ENCODE measurements at places on chromosomes 5 and 9. TPM values are rescaled to one million over a fixed set of nuclear protein-coding genes. Genes with fewer than 3 reads are reported as not detected.
A peak's percentile ranks its signal among the peaks of the same experiment; 100 is the strongest.

The ABCA1 gene
- 79.7 TPM for total RNA-seq

The TMEM171 gene
- total RNA-seq = not detected

The TSSK1B gene
- not detected for total RNA-seq

GRCh38 chr5:6321078-6321477 is 57.3 kb downstream of the MED10 start:
- H3K27ac ChIP-seq = no peak overlapping the region
- H3K36me3 ChIP-seq = no peaks in the 10 kb centered on the region
- H3K27me3 ChIP-seq = no peaks in the 10 kb centered on the region
- no peak for DNase-seq

GRCh38 chr5:158739951-158740757 is 359.6 kb downstream of the EBF1 start:
- H3K4me1 ChIP-seq = peaks cover 36% of the 10 kb centered on the region
- DNase-seq = no peak
- H3K4me3 ChIP-seq = no peak overlapping the region

DNA sequence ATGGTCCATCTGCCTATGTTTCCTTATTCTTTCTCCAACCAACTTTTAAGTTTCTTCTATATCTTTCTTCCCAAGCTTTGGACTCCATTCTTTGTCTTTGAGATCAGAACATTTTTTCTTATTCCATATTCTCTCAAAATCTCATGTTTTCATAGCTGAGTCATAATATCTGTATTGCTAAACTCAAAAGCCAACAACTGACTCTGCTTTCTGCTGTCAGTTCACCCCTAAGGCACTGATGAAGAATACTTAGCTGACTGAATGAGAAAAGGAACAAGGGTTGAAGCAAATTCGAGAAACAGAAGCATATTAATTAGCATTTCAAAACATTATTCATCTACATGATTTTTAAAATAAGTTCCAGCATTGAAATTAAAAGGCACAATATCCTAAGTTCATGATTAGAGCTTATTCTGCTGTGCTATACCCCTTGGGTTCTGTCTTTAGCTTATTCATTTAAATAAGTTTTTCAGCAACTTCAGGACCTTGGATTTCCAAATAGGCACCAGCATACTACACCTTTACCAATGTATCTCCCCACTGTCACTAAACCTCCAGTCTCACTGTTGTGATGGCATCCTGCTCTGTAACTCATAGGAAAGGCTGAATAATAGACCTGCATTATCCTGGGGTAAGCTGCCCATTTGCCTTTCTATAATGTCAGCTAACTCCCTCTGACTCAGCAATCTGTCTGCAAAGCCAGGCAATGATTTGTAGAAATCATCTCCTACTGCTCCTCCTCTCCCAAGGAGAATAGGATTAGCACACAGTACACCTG is 49.9 kb upstream of the C5orf46 start:
- no peaks in the 10 kb centered on the region for H3K36me3 ChIP-seq
- no peak overlapping the region for H3K4me3 ChIP-seq
- DNase-seq = no peak
- no peak overlapping the region for H3K27ac ChIP-seq
- no peaks in the 10 kb centered on the region for H3K27me3 ChIP-seq

GRCh38 chr9:32550150-32550561 is 2.0 kb upstream of the SMIM27 start:
- peak overlapping the region; percentile 93 for H3K27ac ChIP-seq
- H3K36me3 ChIP-seq = no peaks in the 10 kb centered on the region
- peak overlapping the region; percentile 94 for H3K4me3 ChIP-seq
- no peaks in the 10 kb centered on the region for H3K27me3 ChIP-seq
- H3K4me1 ChIP-seq = peaks cover 18% of the 10 kb centered on the region

DNA sequence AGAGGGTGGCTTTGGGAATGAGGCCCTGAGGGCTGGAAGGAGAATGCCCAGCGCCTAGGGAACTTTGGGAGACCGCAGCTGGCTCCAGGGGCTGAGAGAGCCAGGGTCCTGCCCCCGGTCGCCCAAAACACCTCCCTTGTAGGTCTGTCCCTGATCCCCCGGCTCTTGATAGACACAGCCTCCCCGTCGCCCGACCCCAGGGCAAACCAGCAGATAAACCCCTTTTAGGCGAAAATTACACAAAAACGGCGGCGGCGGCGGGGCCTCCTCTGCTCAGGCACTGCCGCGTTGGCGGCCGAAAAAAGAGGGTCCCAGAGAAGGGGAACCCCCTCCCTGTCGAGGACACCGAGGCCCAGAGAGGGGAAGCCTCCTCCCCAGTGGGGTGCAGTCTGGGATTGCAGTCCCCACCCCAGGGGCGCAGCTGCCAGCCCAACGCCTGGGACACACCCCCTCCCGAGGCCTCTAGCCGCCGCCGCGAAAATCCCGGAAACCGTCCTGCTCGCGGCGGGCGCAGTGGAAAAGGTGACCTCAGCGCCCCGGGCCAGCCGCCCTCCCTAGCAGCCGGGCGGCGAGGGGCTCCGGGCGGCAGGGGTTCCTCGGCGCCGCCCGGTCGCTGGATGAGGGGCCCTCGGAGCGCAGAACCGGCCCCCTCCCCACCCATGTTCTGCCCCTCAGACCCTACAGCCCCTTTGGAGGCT is 3.1 kb upstream of the BARX1 start:
- H3K27ac ChIP-seq = peak overlapping the region; percentile 17
- H3K36me3 ChIP-seq = no peaks in the 10 kb centered on the region
- DNase-seq = no peak

DNA sequence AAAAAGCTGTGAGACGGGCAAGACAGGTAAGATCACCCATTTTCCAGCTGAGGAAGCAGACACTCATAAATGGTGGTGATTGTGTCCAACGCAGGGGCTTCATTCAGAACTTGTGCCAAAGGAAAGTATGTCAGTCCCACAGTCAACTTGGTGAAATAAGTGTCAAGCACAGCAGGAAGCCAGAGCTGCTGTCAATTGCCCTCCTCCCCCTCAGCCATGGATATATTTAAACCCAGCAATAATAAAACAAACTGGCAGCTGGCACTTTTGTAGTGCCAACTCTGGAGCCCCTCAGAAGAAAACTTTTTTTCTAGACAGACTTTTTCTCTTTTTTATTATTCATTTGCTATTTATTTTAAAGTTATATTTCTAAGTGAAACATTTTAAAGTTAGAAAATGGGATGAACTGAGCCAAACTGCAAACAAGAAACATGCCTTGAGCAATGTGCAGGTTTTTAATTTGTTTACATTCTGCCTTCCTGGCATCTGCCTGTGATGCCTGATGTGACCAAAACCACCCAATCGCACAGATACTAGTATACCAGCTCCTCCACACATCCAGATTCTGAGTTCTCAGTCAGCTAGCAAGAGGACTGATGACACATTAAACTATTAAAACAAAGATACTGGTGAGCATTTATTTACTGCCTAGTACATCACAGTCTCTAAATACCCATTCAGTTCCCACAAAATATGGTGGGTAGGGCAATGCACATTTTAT is 17.0 kb downstream of the DMAC1 start:
- H3K27ac ChIP-seq = no peak overlapping the region
- H3K27me3 ChIP-seq = no peaks in the 10 kb centered on the region
- no peak for DNase-seq
- no peaks in the 10 kb centered on the region for H3K4me1 ChIP-seq
- no peaks in the 10 kb centered on the region for H3K36me3 ChIP-seq

GRCh38 chr9:69145144-69145715 is 28.8 kb upstream of the TJP2 start:
- peaks cover 24% of the 10 kb centered on the region for H3K4me1 ChIP-seq
- no peak overlapping the region for H3K27ac ChIP-seq
- no peak overlapping the region for H3K4me3 ChIP-seq
- H3K36me3 ChIP-seq = no peaks in the 10 kb centered on the region
- DNase-seq = no peak

GRCh38 chr5:27010646-27011045 is 27.7 kb downstream of the CDH9 start:
- H3K27ac ChIP-seq = no peak overlapping the region
- no peaks in the 10 kb centered on the region for H3K27me3 ChIP-seq
- no peaks in the 10 kb centered on the region for H3K4me1 ChIP-seq
- DNase-seq = no peak
- H3K36me3 ChIP-seq = no peaks in the 10 kb centered on the region

- H3K36me3 ChIP-seq = no peaks in the 10 kb centered on the region
- DNase-seq = no peak
- peaks cover 2% of the 10 kb centered on the region for H3K4me1 ChIP-seq
- H3K27me3 ChIP-seq = no peaks in the 10 kb centered on the region
- H3K27ac ChIP-seq = no peak overlapping the region
- no peak overlapping the region for H3K4me3 ChIP-seq
These were observed 333.7 kb downstream of the ELAVL2 start for GRCh38 chr9:23492126-23493002.

GRCh38 chr9:68931821-68932220 is 82.1 kb downstream of the PRKACG start:
- no peak for DNase-seq
- H3K4me3 ChIP-seq = no peak overlapping the region
- no peaks in the 10 kb centered on the region for H3K36me3 ChIP-seq
- H3K4me1 ChIP-seq = no peaks in the 10 kb centered on the region
- H3K27me3 ChIP-seq = no peaks in the 10 kb centered on the region

DNA sequence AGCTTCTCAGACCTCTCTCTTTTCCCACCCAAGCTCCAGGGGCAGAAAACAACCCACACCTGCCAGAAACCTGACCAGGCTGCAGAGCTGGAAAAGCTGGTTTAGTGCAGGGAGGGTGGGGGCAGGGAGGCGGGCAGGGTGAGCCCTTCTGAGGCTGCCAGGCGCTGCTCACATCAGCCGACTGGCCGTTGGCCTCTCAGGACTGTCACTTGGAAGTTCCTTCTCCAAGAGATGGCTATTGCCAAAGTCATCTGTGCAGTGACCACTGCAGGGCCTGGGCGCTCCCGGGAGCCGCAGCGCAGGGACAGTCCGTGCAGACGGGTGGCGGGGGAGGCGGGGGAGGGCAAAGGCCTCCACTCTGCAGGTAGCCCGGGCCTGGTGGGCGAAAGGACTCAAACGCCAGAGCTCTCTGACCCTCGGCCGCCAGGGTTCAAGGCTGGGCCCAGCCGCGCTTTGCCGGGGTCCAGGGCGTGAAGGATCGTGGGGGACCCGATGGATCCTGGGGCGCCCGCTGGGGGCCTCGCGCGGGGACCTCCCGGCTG is 205.0 kb upstream of the IER5L start:
- H3K36me3 ChIP-seq = no peaks in the 10 kb centered on the region
- peaks cover 8% of the 10 kb centered on the region for H3K4me1 ChIP-seq
- peak overlapping the region; percentile 78 for H3K4me3 ChIP-seq

- H3K27me3 ChIP-seq = no peaks in the 10 kb centered on the region
- no peaks in the 10 kb centered on the region for H3K36me3 ChIP-seq
- no peak for DNase-seq
- no peak overlapping the region for H3K27ac ChIP-seq
These were observed 209.0 kb downstream of the CWC27 start for GRCh38 chr5:64977779-64978178.

GRCh38 chr5:35160486-35161116 is 69.7 kb downstream of the PRLR start:
- H3K27me3 ChIP-seq = no peaks in the 10 kb centered on the region
- peaks cover 11% of the 10 kb centered on the region for H3K4me1 ChIP-seq
- no peak overlapping the region for H3K27ac ChIP-seq
- no peaks in the 10 kb centered on the region for H3K36me3 ChIP-seq
- no peak for DNase-seq

DNA sequence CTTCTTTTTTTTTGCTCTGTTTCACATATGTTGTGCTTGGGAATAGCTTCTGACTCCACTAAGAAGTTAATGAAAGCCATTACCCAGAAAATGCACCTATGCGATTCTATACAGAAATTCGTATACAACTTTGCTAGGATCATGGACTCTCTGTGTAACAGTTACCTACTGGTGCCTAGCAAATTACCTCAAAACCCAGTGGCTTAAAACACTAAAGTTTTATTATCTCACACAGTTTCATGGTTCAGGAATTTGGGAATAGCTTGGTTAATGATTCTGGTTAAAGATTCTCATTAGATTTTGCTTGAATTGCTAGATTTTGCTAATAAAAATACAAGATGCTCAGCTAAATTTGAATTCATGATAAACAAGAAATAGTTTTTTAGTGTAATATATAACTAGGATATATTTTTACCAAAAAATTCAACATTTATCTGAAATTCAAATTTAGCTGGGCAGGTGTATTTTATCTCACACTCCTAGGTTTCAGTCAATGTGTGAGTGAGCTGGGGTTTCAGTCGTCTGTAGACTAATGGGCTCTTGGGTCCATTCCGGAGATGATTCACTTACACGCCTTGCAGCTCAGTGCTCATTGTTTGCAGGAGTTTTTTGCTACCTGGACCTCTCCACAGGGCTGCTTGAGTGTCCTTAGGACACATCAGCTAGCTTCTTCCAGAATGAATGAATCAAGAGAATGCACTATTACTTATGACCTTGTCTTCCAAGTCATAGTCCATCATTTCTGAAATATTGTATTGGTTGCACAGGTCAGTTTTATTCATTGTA is 75.1 kb downstream of the MROH2B start:
- peaks cover 9% of the 10 kb centered on the region for H3K4me1 ChIP-seq
- no peak overlapping the region for H3K4me3 ChIP-seq
- H3K36me3 ChIP-seq = no peaks in the 10 kb centered on the region

DNA sequence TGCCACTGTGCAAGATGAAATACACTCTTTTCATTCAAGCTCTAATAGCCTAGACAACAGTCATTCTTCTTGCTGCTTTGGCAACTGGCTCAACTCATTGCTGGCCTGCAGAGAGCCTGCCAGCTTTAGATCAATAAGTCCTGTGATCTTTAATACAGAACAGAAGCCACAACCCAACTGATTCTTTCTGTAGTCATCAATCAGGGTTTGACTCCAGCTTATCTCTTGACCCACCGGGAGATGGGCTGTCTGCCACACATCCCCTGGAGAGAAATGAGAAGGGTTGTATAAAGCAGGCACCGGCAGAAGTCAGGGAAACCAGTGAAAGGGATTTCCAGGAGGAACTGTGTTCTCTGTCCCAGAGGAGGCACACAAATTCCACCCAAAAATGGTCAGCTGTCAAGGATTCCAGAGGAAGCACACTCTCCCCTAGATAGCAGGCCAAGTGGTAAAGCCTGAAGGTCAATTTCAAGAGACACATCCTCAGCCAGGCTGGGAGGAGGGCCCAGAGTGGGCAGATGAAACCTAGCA is 24.5 kb downstream of the LHFPL2 start:
- no peak overlapping the region for H3K27ac ChIP-seq
- H3K36me3 ChIP-seq = no peaks in the 10 kb centered on the region
- H3K4me3 ChIP-seq = no peak overlapping the region
- no peaks in the 10 kb centered on the region for H3K27me3 ChIP-seq
- no peak for DNase-seq
